ENCODE measurements at places on chromosomes 12 and 14.

GRCh38 chr12:49377386-49377785 lies 10.1 kb downstream of the SPATS2 start:
- DNase-seq, result no peak

- DNase-seq, result no peak
These were observed 73.4 kb upstream of the ETV6 start for GRCh38 chr12:11576104-11576503.

- no peak for DNase-seq
These were observed 913.1 kb upstream of the FBXO33 start for GRCh38 chr14:40345334-40345733.

GRCh38 chr14:74846968-74847665 lies 28.8 kb downstream of the PROX2 start:
- no peak for DNase-seq

- DNase-seq, result no peak
These were observed 213.7 kb upstream of the NPAS3 start for GRCh38 chr14:32724867-32725471.

- DNase-seq, result no peak
These were observed 209.5 kb upstream of the STXBP6 start for GRCh38 chr14:25259470-25259869.

DNA sequence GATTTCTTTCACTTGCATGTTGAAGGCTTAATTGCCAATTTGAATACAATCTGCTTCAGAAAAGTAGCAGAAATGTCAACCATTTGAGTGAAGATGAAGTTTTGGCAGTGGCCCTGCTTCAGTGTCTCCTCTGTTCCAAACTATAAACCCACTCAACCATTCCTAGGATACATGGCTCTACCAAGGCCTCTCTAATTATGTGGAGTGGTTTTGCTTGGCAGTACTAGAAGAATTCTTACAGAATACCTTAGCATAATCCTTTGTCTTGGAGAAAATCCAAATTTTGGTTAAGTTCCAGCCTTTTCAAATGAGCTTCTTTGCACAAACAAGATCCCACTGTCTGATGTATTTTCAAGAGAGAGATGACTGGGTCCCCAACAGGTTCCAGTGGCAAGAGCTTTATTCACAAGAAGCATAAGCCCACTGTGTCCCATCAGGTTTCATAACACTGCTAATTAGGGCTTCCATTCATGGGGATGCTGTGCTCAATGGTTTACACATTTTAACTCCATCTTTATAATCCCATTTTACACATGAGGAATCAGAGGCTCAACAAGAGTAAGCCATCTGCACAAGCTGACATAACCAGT lies 234.5 kb downstream of the IPO8 start:
- DNase-seq, result no peak

DNA sequence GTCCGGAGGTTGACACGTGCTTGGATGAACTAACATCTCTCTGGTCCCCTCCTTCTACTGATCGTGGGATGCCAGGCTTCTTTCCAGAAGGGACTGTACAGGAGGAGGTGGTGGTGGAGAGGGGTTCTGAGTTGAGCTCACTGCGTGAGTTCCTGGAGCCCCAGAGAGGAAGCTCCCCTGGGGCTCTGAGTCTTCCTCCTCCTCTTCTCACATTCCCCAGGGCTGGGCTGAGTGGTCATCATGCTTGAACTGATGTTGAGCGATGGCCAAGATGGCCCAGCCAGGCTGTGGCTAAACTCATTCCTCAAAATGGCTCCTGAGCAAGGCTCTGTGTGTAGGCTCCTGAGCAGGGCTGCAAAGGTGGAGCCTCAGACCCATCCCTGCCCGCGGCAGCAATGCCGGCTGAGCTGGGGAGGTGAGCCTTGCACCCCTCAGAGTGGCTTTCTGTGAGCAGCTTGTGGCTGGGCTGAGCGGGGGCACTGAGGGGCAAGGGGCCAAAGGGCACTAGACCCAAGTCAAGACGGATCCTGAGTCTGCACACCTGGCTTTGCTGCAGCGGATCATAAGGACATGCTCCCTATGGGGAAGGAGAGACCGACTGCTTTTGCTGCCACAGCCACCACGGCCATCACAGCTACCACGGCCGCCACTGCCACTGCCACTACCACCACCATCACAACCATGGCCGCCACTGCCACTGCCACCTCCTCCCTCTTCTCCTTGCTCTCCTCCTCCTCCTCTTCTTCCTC lies 35.4 kb downstream of the MEG3 start:
- no peak for DNase-seq

- no peak for DNase-seq
These were observed 234.7 kb upstream of the TBX3 start for GRCh38 chr12:114918535-114919233.

DNA sequence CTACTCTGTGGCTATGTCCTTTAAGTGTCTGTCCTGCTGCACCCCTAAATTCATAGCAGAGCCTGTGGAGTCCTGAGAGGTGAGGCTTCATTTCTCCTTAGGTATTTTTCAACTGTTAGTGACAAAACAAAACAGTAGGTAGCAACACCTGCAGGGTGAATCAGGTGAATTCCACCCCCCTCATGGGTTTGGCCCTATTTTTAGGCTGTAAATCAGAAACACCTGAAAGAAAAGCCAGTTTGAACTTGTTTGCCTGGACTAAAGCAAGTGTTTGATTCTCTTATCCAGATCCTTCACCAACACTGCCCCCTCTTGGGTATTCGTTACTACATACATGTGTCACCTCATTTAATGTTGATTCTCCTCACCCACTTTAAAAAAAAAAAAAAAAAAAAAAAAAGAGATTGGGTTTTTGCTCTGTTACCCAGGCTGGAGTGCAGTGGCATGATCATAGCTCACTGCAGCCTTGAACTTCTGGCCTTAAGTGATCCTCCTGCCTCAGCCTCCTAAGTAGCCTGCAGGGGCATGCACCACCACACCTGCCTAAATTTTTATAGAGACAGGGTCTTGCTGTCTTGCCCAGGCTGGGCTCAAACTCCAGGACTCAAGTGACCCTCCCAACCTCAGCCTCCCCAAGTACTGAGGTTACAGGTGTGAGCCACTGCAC lies 10.3 kb downstream of the TBPL2 start:
- peak; percentile 26 for DNase-seq

DNA sequence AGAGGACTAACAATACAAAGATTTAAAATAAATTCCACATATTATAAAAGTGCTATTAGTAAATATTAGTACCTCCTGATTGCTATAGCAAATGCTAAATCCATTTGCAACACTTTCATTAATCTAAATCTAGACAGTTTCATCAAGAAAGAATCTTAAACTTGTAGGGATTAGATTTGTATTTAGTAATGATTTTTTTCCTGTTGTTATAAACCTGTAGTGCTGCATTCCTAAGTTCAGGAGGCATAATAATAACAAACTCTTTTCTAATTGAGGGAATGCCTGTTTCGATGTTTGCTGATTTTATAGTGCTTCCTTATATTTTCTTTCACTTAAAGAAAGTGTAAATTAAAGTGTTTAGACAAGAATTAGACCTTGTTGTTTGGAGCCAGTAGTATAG lies 166.1 kb downstream of the FOXA1 start:
- DNase-seq, result no peak

DNA sequence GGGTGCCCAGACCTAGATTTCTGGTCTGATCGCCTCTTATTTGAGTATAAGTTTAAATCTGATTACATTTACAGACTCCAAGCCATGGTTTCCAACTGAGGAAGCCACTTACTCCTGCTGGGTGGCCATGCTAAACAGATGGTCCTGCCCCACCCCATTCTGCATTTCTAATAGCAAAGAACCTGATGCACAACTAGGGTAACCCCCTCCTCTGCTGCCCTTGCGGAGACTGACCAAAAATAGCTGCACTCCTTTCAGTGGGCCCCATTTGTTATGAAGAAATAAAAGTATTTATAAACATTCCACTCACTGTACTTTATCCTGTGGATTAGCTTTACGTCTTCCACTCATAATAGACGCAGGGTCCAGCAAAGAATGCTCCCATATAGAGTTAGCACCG lies 6.8 kb downstream of the GIT2 start:
- no peak for DNase-seq

DNA sequence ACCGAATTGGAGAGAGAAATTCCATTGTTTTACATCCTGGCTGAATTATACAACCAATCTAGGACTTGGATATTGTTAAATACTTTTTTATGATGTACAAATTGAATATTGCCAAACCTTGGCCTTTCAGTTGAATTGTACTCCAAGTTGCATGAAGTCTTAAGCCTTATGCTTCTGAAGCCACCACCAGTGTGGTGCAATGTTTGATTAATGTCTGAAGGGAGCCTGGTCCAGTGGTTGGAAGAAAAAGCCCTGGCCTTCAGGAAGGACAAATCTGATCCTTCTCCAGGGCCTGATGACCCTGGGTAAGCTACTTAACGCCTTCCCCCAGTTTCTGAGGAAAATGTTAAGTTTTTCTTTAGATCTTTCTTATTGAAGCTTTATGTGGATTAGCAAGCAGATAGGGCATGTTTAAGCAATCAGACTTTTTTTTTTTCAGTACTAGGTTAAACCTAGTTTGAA lies 72.0 kb downstream of the PAPOLA start:
- DNase-seq, result no peak

- DNase-seq, result no peak
These were observed 93.9 kb downstream of the CALM1 start for GRCh38 chr14:90490720-90491050.

DNA sequence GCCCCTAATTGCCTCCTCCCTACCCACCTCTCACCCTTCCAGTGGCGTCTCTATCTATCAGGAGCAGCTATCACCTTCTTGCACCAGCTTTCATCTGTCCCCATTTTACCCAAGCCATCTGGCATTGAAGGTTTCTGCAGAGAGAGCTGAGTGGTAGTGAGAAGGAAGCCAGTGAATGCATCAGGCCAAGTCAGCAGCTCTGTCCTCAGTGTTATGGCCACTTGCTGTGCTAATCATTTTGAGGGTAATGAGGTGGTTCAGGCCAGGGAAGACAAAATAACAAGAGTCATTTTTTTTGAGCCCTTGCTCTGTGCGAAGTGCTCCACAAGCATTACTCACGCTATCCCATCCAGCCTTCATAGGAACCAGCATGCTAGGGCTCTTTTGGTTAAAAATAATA lies 164.7 kb downstream of the SUDS3 start:
- DNase-seq, result no peak

DNA sequence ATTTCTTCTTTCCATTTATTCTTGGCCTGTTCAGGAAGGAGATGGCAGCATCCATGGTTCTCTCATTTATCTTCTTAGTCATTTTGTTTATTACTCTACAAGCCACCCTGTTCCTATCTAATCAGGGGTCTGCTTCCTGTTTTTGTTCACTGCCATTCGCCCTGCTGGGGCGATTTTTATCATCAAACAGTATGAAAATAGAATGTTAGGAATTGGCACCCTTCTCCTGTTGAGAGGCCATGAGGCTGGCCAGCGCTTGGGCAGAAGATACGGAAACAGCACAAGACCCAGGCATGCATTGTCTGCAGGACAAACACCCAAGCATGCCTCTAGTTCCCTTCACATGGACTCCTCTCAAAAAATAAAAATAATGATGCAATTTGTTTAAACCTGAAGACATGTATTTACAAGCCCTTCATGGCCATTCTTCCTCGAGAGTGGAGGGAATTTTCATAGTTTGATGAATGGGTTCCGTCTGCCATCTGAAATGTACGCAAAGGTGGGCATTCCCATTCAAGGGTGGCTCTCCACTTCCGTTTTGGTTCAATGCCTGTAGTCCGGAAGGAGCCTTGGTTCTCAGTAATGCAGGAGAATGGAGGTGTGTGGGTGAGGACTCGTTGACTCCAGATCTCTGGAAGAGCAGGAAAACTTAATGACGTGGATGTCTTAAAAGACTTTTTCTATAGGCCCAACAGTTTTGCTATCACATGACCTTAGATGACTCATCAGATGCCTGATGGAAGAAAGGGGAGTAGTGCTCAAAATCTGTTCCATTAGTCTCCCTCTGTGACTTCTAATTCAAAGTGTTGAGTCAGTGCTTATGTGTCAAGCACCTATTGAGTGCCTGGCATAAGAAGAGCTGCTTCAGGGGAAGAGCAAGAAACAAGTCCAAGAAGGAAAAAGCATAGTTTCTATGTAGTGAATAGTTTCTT lies 252.4 kb upstream of the TBX3 start:
- no peak for DNase-seq

DNA sequence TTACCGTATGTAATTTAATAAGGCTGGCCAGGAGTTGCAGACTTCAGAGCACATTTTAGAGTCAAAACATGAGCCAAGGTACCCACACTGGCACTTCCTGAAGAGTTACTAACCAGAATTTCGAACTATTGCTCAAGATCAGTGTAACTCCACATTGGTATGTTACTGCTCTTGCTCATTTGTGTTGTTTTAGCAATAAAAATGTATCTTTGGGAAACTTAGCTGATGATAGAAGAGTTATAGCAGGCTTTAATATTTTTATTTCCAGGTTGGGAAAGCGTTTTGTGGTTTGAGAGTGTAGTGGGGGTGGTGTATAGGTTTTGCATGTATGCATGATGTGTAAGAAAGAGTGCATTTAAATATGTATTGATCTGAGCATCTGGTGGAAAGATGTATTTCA lies 96.6 kb downstream of the SCN8A start:
- no peak for DNase-seq

DNA sequence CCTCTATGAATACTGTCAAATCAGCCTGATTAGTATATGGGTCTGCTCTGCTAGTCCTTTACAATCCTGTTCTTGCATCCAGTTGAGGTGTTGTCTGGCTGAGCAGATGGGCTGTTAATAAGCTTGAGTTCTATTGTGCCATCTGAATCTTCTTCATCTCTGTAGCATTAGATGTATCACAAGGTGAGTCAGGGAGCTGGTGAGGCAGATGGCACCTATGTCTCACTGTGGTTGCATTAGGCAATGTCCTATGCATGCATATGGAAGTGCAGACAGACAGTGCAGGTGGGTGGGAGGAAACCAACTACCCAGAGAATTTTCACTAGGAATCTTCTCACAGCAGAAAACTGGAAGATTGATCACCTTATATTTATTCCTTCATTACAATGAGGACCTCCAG lies 165.7 kb upstream of the STXBP6 start:
- DNase-seq, result no peak

DNA sequence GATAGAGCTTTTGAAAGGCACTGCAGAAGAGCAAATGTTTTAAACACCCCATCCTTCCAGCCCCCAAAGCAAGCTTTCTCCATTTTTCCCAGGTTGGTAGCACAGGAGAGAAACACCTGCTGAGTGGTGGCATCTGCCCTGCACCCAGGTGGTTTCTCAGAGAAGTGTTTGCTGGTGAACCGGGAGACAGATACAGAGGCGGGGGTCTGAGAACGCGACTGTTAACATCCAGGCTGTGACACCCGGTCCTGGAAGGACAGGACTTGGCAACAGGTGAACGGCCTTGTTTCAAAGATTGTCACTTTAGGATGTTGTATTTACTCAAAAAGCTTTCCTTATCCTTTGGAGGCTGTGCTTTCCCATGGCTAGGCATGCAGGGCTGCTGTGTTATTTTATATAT lies 18.5 kb downstream of the MMAB start:
- DNase-seq, result no peak

DNA sequence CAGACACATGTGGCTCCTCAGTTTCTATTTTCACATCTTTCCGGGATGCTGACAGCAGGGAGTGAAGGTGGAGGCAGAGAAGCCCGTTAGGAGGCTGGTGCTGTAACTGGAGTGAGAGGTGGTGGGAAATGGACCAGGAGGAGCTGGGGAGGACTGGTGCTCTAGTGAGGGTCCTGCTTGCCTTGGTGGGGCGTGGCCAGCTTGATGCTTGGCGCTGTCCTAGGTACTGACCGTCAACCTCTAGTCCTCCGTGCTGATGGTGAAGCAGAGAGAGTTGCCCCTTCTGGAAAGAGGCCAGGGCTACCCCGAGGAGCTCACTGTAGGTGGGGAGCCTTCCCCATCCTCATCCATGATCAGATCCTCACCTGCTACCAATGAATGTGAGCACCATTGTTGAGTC lies 1.4 kb downstream of the TRMT61A start:
- no peak for DNase-seq

- DNase-seq, result no peak
These were observed 18.9 kb downstream of the ERP27 start for GRCh38 chr12:14919455-14919854.

Data from activated CD4-positive, alpha-beta T cell treated with anti-CD3 and anti-CD28 coated beads, Interleukin-2, amount 50 U/mL, for 4 hours (primary cell).